Head of caudate nucleus (tissue), 42 donors: ENCODE measurements at places on chromosomes 2 and 18.

GRCh38 chr18:54134053-54134452 lies 90.4 kb downstream of the MBD2 start:
- DNase-seq = no peak

DNA sequence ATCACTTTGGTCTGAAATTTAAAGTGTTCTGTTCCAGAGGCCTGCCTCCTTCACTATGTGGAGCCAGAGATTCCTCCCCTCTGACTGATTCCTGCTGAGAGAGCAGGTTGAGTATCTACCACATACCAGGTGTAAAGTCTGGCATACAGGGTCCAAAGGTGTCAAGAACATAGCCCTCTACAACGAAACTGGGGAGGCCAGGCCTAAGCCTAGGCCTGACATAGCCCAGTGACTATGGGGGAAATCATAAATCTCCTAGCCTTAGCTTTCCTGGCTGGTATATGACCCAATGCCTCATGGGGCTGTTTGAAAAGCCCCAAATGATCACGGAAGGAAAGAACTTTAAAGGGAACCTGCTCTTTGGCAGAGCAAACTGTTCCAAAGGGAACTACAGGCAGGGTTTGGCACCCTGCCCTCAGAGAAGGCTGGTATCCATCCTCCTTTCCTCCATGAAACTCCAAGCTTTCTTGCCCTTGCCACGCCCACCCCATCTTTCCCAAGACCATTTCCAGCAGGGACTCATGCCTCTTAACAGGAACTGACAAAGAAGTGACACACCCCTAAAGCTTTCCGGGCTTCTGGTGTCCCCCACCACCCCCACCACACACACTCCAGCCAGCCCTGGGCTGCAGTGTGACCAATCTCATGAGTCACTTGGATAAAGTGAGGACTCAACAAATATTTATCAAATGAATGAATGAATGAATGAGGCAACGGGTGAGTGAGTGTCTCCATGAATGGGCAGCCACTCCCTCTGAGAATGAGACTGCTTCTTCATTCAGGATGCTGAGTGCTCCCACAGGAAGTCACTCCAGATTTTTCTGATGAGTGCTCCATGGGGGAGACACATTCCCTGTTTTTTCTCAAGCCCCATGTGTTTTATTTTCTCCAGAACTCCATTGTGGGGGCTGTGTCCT lies 114.5 kb upstream of the STPG4 start:
- no peak for DNase-seq

DNA sequence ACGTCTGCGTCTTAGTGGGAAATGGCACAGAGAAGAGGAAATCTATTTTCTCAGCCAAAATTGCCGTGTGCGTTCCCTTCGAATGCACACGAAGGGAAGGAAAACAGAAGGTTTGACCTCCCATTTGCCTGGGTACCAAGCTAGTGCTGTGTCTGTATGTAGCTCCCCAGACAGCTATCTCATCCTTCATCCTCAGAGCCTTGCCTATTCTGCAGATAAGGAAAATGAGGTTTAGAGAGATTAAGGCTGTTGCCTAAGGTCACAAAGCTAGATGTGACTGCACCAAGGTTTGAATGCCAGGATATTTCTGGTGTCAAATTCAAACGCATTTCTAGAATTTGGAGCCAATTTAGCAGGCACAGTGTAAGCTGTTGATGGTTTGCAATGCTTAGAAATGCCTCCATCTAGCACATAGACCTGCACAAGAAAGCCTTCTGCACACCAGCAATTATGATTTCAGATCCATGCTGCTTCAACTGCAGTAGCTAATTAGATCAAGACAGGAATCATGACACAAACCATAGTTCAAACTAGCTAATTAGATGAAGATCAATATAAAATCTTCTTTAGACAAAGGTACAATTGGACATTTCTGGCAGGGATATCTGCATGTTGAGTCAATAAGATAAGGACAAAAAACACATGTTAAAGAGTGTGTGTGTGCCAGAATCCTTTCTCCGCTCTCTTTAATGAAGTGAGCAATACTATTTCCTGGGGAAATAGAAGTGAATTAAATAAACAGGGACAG lies 115.1 kb downstream of the CMPK2 start:
- DNase-seq = no peak

- no peak for DNase-seq
Observed at GRCh38 chr2:109384308-109385271, 229.2 kb downstream of the SEPTIN10 start.

GRCh38 chr2:215626812-215627281 lies 191.0 kb upstream of the FN1 start:
- no peak for DNase-seq

DNA sequence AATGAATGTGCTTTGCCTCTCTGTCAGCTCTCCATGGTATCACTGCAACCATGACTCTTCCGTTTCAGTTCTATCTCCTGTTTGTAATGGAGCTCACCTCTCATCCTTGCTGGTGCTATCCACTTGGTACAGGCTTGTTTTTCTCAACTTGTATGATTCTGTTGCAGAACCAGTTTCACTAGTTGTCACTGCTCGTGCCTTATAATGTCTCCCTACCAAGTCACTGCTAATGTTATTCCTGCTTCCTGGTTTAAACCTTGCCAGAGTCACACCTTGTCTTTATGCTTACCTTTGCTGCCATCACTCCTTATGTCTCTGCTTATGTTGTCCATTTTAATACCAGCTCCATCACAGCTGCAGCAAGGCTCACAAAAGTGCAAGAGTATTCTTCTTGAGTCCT lies 1191.0 kb upstream of the LRRTM1 start:
- DNase-seq = no peak

- no peak for DNase-seq
Observed at GRCh38 chr2:201962774-201963562, 70.7 kb upstream of the FZD7 start.

DNA sequence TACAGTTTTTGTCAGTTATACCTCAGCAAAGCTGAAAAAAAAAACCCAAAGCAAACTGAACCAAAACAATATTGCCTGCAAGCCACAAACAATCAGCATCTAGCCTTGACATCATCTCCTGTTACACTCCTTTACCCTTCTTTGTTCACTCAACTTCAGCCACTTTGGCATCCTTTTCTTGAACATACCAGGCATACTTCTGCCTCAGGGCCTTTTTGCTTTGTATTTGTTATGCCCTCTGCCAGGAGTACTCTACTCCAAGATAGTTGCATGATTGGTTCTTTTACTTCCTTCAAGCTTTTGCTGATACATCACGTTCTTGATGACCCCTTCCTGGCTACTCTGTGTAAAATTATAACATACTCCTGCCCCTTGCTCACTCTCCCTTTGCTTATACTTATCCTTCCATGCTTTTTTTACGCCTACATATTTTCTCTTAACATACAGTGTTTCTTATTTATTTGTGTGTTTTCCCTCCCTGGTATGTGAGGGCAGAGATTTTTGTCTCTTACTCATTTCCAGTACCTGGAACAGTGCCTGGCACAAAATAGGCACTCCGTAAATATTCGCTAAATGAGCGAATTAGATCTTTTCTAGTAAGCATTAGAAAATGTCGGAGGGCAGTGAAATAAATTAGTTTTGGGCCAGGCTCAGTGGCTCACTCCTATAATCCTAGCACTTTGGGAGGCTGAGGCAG lies 12.7 kb downstream of the ABI2 start:
- no peak for DNase-seq

DNA sequence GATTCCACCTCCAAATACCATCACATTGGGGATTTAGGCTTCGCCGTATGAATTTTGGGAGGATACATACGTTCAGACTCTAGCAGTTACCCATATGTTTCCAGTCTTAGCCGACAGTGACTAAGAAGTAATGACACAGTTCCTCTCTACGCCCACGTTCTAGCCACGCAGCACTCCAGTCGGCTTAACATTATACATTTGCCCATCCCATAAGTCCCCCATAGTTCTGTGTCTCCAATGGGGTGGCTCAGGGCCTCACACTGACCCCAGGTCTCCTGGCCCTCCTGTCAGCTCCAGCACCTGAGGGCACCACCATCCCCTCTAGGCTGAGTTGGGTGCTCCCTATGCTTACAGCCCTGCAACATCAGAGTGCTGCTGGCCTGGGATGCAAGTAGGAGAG lies 18.4 kb upstream of the CNDP2 start:
- DNase-seq = peak; percentile 24

GRCh38 chr18:3332376-3332775 lies 70.4 kb downstream of the MYL12B start:
- no peak for DNase-seq

GRCh38 chr18:68660354-68661183 lies 54.3 kb downstream of the TMX3 start:
- peak; percentile 13 for DNase-seq

DNA sequence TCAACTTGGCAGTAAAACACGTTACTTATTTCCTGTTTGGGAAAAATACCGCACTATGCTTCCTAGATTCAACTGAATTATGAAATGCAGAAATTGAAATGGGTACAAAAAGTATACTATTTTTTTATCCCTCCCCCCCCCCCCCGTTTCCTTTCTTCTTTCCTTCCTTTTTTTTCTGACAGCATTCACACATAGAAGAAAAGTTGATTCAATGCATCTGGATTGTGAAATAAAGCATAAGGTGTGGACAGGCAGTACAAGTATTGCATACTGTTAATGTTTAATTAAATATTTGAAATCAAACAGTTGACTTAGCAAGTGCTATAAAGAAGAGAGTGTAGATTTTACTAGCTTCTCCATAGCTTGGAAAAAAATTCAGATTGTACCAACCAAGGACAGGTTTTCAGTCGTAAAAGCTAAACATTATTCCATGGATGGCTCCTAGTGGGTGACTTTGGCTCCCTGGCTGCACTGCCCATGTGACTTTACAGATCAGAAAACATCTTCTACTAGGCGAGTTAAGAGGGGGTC lies 21.6 kb upstream of the AGFG1 start:
- no peak for DNase-seq

DNA sequence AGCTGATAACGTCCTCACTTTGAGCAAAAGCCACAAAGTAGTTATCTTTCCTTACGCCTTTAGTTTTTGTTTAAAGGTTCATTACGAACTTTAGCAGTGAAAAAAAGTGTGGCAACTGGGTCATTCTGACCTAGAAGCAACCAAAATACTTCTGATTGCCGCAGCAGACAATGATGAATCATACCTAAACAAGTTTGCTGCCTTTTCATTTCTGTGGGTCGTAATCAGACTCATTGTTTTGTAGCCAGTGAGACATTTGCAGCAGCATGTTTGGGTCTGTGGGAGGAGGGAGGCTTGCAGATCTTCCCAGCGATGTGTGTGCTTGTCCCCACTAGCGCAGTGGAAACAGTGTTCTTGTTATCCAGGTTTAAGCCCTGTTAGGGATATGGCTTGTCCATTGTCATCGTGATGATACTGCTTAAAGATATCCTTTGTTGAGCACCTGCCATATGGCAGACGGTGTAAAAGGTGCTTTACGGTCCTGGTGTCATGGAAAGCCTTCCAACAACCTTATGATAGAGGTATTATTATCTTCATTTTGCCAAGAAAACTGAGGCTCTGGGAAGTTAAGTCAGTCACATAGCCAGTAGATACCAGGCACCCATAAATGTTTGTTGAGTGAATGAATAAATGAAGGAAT lies 1.3 kb upstream of the GREB1 start:
- DNase-seq = no peak

GRCh38 chr2:236434593-236434992 lies 135.0 kb upstream of the ACKR3 start:
- no peak for DNase-seq

DNA sequence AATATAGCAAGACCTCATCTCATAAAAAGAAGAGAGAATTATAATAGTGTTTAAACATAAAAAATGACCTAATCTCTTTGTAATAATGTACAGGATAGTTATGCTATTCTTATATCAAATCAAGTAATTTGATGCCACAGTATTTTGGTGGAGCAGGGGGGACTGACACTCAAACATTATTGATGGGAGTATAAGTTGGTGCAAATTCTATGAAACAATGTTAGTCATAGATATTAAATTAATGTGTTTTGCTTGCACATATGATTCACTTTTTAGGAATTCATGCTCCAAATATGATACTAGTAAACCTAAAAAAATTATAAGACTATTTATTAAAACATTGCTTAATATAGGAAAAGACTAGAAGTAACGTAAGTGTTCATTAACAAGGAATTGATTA lies 256.1 kb upstream of the SYT4 start:
- DNase-seq = no peak

GRCh38 chr18:7304061-7304370 lies 73.1 kb downstream of the LRRC30 start:
- DNase-seq = no peak

DNA sequence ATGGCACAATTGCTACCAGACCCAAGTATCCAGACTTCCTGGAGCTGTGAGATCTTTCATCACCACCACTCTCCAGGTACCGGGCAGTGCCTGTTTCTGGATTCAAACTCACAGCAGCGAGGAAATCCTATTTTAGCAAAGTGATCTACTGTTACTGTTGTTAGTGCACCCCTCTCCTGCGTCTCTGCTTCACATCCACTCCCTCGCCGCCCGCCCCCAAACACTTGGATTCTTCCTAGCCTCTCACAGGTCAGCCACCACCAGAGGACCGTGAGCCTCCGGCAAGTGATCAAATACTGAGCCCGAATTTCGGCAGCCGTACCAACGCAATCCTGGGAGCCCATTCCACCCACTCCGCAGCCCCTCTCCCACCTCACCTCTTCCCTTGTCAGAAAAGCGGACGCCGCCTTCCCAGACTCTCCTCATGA lies 519 bp downstream of the METTL4 start:
- DNase-seq = peak; percentile 83

DNA sequence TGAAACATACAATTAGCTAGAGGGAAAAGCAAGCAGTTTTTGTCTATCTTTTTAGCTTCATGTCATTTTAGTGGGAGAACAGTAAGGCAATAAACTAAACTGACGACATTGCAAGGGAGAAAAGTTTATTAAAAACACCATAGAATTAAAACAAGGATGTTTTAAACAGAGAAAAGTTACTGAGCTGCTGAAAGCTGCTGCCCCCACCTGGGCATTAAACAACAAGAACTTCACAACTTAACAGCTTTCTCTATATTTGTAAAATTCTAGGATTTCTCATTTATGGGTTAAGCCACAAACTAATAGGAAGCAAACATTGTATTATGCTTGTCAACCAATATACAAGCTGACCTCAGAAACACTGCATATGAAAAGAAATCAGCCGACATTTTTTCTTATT lies 289.2 kb downstream of the ERBB4 start:
- DNase-seq = no peak

DNA sequence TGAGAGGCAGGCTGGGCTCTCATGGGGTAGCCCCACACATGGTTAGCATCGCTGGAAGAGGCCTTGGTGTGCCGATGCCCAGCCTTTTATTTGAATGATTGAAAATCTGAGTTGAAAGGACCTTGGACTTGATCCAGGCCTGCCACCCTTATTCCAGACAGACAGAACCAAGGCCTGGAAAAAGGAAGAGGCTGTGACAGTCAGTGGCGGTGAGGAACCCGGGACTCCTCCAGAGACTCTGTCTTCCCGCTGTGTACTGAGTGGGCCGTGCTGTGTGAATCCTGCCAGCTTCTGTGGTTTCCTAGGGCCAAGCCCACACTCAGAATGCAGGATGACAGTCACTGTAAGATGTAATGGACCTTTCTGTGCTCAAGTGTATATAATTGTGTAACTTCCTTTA lies 218.5 kb downstream of the LDLRAD4 start:
- no peak for DNase-seq

DNA sequence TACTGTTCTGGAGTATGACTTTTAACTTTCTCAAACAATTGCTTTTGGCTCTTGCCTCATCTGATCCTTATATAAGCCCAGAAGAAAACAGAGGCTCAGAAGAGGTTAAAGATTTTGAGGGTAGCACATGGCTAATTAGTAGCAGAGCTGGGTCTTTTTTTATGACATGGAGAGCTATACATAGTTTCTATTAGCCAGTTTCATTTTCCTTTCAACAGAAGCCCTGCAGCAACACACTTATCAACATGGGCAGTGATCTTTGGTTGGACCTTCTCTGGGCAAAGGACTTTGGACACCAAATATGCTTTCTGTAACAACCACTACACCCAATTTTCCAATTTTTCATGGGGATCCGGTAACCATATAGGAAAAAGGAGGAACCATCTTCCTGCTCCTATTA lies 64.9 kb downstream of the NCKAP5 start:
- no peak for DNase-seq
